ENCODE measurements at places on chromosomes 5 and 9.
A peak's percentile ranks its signal among the peaks of the same experiment; 100 is the strongest.

GRCh38 chr5:79297661-79298060, 61.7 kb downstream of the JMY start:
- DNase-seq: no peak

- DNase-seq: no peak
Measured at GRCh38 chr9:115604831-115605483, 487.0 kb upstream of the TNC start.

- no peak for DNase-seq
Measured at GRCh38 chr5:86374611-86375010, 243.1 kb upstream of the COX7C start.

DNA sequence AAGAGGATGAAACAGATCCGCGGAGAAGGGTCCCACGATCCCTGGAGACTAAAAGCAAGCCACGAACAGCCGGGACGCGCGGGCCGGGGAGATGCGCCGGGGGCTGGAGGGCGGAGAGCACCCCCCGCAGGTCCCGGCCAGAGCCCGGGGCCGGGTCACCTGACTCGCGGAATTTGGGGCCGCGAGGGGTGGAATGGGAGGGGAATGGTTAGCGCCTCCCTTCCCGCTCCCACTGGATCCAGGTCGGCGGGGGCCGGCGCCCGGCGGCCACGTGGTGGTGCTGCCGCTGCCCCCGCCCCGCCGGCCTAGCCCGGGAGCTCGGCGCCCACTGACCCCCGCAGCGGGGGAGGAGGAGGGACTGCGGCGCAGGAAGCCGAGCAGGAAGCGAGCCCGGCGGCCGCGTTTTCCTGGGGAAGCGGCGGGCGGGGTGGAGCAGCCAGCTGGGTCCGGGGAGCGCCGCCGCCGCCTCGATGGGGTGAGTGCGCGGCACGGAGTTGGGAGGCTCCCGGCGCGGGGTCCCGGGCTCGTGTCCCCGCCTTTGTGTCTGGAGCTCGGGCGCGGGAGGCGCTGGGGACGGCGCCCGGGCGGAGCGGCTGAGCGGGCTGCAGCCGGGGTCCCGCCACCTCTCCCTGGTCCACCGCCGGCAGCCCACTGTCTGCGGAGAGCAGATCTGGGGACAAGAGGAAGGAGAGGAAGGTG, at the start of gene RAI14:
TSS of gene RAI14 (plus strand) at position 328 of the 699 bp plus-strand sequence. CDS start 30,592 bp downstream, outside the sequence.
- DNase-seq: no peak

DNA sequence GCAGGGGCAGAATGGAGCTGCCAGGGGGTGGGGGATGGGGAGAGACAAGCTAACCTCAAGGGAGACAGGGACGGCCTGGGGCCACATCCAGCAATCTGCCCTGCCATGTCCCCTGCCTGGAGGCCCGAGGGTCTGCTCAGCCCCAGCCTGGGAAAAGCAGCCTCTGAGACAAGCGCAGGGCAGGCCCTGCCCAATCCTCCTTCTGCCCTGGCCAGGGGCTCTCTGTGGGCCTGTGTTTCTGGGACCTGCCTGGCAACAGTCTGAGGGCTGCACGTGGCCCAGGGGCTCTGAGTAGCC, 13.9 kb upstream of the QSOX2 start:
- DNase-seq: no peak

- DNase-seq: peak; percentile 32
Measured at GRCh38 chr5:56693220-56693579, 122.1 kb upstream of the MAP3K1 start.

DNA sequence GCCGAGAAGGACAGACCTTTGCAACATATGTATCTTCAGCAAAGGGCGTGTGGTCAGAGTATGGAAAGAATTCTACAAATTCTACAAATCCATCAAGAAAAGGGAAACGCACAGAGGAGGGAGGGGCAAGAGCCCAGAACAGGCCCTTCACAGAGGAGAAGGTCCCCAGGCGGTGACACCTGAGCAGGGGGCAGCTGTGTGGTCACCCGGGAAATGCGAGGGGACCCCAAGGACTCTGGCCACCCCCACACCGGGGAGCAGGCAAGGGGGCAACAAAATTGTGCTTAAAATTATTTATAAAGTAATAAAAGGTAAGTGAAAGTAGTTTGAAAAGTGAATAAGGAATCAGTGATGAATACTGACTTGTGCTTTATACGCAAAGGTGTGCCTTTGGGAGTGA, 17.6 kb downstream of the NACC2 start:
- DNase-seq: no peak

DNA sequence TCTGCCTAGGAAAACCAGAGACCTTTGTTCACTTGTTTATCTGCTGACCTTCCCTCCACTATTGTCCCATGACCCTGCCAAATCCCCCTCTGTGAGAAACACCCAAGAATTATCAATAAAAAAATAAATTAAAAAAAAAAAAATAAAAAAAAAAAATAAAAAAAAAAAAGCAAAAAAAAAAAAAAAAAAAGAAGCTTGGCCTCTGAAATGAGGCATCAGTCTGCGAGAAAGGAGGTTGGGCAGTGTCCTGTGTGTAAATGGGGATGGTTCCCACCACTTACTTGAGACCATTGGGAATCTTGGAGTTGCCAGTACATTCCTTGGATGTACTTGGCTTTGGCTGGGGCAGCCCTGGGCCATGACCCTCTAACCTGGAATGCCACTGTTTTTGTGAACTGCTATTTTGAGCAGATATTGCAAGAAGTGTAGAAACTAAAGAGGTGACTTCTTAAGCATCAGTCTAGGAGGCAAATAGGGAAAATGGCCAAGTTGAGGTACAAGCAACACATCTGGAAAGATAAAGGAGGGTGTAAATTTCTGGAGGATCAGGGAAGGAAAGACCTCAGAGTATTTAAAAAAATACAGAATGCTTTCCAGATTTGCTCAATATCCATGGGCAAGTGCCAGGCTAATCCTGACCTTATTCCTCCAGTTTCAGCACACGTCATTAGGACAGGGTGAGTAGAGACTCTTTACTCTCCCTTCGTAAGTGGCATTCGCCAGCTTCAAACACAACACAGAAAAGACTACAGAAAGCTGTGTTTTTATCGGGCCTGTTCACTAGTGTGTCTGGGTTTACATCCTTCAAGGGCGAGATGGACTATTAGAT, 58.1 kb downstream of the HSPA4 start:
- no peak for DNase-seq

DNA sequence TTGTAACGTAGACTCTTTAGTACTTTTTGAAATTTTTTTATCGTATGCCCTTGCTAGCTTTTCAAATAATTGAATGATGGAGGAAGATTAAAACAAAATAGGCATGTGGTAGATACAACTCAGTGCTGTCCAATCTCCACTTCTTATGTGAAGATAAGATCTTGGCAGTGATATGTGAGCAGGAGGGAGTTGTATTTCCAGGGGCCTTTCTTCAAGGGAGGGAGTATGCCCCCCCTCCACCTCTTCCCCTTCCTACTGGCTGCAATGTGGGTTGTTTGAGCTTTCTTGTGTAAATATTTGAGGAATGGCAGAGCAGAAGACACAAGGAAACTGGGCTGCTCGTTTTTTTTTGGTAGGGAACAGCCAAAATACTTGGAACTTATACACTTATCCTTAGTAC, 374.9 kb downstream of the PSAT1 start:
- DNase-seq: no peak

GRCh38 chr5:107812570-107813141, 141.9 kb upstream of the EFNA5 start:
- no peak for DNase-seq

All from stimulated activated CD8-positive, alpha-beta memory T cell treated with anti-CD3 and anti-CD28 coated beads, Interleukin-15, amount 100 ng/mL, for 4 hours (primary cell).